ENCODE measurements at places on chromosomes 12 and 14.

GRCh38 chr12:107330831-107331431 is 237.6 kb upstream of the CRY1 start:
- no peak for DNase-seq

- no peak for DNase-seq
Observed at GRCh38 chr12:50839042-50839441, 3.7 kb upstream of the TMPRSS12 start.

DNA sequence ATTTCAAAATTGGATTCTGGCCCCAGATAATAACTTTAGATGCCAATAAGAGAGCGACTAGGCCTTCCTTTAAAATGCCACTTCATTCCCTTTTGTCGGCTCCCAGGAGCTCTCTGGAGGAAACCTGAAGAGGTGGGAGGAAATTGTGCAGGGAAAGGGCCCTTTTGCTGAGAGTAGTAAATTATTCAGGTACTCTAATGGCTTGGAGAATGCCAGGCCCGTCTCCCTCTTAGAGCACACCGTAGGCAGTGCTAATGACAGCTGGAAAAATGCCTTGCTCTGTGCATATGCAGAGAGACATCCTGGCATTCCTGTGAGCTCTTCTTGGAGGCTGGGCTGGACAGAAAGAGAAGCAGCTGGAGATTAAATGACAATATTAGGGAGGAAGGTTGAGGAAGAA is 115.0 kb upstream of the RPH3A start:
- no peak for DNase-seq

- DNase-seq = no peak
Observed at GRCh38 chr14:75094896-75095295, 25.5 kb downstream of the ZC2HC1C start.

- DNase-seq = no peak
Observed at GRCh38 chr14:25090256-25090655, 40.3 kb upstream of the STXBP6 start.

GRCh38 chr12:24118668-24119067 is 169.2 kb upstream of the SOX5 start:
- no peak for DNase-seq

DNA sequence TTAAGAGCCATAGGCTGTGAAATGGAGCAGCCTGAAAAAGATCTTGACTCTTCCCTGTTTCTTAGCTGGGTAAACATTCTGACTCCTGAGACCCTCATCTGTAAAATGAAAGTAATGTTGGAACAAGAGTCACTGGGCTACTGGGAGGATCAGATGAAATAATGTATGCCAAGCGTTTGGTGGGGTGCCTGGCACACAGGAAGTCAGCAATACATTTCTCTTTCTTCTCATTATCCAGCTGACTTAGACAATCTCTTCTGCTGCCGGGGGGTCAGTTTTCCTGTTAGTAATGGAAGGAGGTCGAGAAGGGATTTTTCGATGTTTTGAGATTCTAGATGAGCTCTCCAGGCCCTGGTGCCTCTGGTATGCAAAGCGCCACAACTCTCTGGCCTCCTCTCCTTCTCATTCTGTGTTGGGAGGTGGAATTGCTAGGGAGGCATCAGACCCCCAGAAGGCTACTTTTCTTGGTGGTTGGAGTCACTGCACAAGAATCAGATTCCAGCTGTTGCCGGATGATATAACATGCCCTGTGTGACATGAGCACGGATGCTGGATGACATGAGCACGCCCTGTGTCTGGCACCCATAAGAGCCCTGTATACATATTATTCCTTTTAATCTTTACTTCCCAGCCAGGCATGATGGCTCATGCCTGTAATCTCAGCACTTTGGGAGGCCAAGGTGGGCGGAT is 4.3 kb downstream of the OASL start:
- DNase-seq = no peak

DNA sequence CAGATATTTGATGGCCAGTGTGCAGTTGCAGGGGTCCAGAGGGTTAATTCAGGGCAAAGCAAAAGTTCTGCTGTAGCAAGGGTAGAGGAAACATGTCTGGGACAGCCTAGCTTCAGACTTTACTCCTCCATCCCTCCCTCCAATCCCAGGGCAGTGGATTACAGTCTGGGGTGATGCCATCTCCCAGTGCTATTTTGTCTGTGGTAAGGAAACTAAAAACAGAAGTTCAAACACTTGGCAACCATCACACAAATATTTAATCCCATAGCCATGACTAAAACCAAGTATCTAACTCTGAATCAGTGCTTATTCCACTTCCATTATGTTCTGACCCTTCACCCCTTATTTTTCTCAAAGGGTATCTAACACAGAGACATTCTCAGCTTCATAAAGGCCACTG is 61.8 kb downstream of the PIK3C2G start:
- DNase-seq = no peak

DNA sequence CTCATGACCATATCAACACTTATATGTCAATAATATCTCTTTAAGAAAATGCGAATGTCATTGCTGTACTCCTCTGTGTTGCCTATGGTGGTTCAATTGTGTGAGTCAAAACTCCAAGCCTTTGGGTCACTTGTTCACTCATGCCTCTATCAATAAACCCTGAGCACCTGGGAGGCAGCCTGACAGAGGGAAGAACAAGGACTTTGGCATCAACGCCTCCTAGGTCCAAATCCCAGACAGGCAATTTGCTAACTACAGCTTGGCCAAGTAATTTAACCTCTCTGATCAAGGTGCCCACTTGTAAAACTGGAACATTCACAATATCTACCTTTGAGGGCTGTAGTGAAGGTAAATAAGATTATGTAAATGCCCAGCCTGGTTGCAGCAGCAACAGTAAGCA is 137.8 kb downstream of the SAMD4A start:
- no peak for DNase-seq

DNA sequence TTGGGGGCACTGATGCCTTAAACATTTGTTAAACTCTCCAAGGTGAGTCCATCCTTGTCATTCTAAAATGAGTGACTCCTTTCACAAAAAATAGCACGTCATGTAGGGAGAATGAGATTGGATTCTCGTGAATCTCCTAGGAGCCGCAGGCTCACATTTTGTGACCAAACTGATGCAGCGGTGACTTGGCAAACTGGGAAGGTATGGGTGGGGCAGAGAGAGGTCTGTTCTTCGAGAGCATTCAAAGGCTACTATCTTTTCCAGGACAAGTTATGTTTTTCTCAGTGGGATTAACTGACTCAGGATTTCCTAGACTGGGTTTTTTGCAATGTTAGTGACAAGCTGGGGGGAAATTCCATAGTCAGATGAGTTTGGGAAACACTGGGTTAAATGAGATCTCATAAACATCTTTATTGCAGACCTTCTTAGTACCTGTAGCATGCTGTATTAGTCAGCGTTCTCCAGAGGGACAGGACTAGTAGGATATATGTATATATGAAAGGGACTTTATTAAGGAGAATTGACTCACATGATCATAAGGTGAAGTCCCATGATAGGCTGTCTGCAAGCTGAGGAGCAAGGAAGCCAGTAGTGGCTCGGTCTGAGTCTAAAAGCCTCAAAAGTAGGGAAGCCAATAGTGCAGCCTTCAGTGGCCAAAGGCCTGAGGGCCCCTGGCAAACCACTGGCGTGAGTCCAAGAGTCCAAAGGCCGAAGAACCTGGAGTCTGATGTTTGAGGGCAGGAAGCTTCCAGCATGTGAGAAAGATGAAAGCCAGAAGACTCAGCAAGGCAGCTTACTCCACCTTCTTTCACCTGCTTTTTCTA is 61.0 kb downstream of the FOXN4 start:
- no peak for DNase-seq

- DNase-seq = no peak
Observed at GRCh38 chr14:33454707-33455106, 496.2 kb downstream of the EGLN3 start.

DNA sequence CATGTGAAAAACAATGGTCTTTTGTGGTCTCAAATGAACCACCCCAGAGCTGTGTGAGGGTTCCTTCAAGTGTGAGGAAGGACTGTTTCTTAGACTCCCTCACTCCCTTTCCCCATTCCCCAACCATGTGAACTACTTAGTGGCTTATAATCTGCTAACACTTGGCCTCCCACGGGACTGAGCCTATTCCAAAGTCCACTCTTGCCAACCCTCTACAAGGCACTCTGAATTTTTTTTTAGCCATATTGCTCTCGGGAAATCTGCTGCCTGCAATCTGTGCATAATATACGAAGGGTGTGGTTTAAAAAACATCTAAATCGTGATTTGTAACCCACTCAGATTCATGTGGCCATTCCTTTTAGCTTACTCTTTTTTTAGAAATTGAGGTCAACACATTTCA is 2.6 kb downstream of the SVOP start:
- no peak for DNase-seq

GRCh38 chr12:88816201-88816600 is 235.9 kb upstream of the KITLG start:
- DNase-seq = no peak

GRCh38 chr12:49949866-49950265 is 671 bp upstream of the AQP2 start:
- DNase-seq = no peak

GRCh38 chr12:85642288-85642687 is 193.9 kb downstream of the RASSF9 start:
- no peak for DNase-seq

DNA sequence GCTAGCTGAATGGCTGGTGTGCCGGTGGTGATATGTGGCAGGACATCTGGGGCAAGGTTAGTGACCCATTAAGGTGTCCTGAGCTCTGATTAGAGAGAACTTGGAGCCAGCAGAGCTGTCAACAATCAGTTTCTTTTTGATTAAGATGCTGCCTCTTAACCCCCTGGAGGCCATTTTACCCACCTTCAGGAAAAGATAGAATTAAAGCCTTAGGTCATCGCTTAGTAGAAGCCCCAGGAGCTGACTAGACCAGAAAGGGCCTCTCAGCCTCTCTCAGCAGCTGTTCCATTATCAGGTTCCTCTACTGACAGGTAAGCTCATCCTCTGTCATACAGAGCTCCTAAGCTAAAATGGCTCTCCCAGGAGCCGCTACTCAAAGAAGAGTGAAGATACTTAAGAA is 339.0 kb downstream of the FUT8 start:
- no peak for DNase-seq

GRCh38 chr12:124233846-124234640 is 60.9 kb upstream of the RFLNA start:
- DNase-seq = no peak

DNA sequence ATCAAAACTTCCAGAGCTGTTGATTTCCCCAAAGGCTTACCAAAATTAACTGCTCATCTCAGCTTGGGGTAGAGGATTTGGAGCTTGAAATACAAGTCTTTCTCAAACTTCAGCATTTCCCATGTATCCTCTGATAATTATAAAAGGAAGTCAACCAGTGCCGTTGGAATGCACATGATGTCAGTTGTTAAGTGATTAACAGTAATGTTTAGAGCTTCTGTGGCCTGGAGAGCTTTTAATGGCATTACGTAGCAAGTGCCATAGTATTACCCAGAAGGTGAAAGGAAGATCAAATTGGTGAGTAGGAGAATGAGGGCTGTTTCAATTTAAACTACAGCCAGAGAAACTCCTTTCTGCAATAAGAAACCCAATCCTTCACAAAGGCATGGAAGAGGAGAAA is 62.5 kb upstream of the PTPRR start:
- DNase-seq = no peak
